NCI-H2081 treated with DMSO at 0.1 percent for 48 hours (cell line): ENCODE measurements at places on chromosomes 16 and 17.

GRCh38 chr16:84603140-84603816, 14.6 kb downstream of the COTL1 start:
- DNase-seq, result no peak

- no peak for DNase-seq
Observed at GRCh38 chr17:29090750-29091605, 48.0 kb downstream of the PIPOX start.

DNA sequence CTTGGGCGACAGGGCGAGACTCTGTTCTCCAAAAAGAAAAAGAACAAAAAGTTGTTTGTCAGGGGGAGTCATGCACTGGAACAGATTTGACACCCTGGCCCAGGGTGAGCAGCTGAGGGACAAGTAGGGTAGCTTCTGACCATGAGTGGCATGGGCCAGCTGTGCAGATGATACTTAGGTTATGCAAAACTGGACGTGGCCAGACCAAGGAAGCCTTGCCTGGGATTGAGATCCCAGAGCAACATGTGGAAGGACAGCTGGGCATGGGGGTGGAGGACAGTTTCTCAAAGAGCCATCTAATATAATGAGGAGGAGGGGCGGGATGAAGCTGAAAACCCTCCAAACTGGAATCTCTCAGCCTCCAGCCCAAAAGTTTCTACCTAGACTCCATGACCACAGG, 19.6 kb upstream of the SLC35B1 start:
- no peak for DNase-seq

GRCh38 chr16:84729716-84730320, 30.0 kb downstream of the USP10 start:
- no peak for DNase-seq

DNA sequence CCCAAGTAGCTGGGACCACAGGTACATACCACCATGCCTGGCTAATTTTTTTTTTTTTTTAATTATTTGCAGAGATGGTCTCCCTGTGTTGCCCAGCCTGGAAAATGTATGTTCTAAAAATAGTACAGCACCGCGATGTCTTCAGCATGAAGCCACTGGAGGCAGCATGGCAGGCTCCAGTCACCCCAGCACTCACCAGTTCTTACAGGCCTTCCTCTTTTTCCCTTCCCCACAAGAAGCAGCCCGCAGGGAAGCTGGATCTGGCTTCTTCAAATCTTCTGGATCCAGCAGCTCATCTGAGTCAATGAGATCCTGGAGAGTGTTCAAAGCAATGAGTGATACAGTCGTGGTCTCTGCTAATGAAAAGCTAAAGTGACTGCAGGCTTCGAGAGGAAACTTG, 16.2 kb downstream of the CIAPIN1 start:
- no peak for DNase-seq

DNA sequence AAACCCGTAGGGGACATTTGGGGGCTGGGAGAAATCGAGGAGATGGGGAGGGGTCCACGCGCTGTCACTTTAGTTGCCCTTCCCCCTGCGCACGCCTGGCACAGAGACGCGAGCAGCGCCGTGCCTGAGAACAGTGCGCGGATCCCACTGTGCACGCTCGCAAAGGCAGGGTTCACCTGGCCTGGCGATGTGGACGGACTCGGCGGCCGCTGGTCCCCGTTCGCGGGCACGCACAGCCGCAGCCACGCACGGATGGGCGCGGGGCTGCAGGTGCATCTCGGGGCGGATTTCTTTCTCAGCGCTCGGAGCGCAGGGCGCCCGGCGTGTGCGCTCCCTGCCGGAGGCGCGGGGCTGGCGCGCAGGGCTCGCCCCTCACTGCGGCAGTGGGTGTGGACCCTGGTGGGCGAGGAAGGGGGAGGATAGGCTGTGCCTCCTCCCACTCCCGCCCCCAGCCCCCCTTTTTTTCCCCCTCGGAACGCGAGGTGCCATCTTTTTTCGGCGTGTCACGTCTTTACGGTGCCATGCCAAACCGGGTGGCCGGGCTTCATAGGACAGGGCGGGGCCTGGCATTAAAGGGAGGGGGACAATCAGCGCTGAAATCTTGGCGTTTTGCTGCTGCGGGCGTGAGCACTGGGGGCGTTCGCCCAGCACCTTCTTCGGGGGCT, 1.1 kb downstream of the MAPT start:
- peak; percentile 68 for DNase-seq

DNA sequence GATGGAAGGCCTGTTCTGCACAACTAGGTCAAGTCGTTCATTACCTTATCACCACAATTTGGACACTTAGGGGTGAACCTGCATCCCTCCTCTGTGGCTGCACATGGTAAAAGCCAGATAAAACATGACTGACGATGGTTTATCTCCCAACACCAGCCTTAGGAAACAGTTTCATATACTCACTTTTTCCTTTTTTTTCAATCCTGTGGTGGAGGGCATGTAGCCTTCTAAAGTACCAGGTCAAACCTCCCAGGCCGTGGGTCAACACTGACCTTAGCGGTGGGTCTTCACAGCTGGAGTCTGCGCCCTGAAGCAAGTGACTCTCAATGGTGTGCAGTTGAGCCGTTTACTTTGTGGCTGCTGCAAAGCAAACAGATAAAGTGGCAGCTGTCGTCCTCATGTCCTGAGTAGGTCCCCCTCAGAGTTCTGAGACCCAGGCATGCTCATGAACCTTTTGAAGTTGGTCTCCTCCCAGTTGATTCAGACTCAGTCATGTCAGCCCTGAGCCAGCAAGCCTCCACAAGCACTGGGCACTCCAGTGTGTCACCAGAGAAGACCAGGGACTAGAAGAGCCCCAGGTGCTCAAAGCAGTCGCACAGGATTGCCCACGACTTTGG, 5.9 kb downstream of the FAHD1 start:
- DNase-seq, result no peak

DNA sequence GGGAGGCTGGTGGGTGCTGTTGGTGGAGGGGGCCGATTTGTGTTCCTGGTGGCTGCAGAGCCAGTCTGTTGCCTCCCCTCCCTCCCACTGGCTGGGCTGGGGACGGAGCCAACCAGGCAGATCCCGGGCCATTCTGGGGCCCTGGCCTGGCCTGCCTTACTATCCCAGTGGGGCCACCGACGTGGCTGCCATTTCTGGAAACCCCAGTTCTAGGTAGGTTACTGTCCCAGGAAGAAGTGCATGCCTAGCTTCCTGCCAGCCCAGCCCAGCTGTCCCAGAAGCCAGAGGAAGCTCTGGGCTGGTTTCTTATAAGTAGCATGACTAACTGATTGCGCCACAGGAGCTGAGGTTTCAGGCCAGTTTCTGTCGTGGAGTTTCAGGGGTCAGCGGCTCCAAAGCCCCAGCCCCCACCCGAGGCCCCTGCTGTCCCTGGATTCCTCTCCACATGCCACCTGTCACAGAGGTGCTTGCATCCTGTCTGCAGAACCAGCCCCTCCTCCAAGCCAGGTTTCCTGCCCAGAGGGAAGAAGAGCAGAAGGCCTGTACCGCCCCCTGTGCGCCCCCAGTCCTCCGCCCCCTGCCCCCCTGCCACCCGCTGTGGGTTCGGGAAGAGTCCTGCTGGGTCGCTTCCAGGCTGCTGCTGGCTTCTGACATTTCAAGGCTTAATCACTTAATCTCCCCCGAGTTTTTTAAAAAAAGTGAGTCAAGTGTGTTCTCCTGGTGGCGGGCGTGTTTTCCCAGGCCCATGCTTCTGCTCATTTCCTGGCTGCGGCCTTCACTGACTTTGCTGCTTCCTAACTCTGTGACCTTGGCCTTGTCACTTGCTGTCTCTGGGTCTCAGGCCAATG, 13.2 kb downstream of the IL4R start:
- no peak for DNase-seq

DNA sequence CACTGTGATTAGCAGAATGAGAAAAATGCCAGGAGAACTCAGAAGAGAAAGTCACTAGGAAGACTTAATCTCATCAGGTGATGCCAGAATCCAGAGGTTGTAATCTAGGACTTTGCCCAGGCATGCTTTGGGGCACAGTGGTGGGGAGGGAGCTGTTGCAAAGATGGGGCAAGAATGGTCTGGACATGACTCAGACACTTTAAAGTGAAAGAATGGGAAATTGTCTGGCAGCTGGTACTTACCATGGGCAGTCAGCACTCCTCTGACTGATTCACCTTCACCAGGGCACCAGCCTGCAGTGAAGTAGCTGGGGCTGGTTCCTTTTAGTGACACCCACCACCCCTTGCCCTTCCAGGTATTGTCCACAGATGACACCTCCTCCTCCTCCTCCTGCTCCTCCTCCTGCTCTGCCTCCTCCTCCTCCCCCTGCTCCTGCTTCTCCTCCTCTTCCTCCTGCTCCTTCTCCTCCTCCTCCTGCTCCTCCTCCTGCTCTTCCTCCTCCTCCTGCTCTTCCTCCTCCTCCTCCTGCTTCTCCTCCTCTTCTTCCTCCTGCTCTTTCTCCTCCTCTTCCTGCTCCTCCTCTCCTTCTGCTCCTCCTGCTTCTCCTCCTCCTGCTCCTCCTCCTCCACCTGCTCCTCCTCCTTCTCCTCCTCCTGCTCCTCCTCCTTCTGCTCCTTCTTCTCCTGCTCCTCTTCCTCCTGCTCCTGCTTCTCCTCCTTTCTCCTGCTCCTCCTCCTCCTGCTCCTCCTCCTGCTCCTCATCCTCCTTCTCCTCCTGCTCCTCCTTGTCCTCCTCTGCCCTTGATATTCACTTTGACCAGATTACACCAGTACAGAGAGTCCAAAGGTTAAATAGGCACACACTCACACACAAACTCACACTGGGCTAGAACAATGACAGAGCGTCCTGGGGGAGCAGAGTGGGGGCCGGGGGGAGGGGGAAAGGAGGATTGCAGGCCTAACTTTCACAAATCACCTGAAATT, at the start of gene CHD9NB:
Gene CHD9NB (minus strand): TSS at position 379 of the 983 bp plus-strand sequence. CDS start 8,739 bp downstream, outside the sequence.
- no peak for DNase-seq

- no peak for DNase-seq
Observed at GRCh38 chr16:7124701-7125100, 207.9 kb upstream of the RBFOX1 start.

- no peak for DNase-seq
Observed at GRCh38 chr17:29771546-29771945, 148.8 kb upstream of the CORO6 start.
